ENCODE measurements at places on chromosomes 2 and 18.

GRCh38 chr2:138752197-138752956, 27.8 kb downstream of the NXPH2 start:
- DNase-seq: no peak

DNA sequence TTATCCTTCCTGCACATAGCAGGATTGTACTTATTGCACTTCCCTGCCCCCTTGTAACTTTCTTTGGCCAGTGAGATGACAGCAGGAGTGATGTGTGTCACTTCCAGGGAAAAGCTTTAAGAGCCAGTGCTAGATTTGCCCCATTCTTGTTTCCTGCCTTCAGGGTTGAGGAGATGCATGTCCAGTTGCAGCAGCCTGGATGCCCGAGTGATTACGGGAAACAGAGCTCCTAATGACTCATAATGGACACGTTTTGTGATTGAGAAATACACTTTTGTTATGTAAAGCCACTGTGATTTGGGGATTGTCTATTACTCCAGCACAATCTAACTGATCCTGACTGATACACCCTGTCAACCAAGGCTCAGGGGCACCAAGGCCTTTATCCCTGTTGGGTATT, 5.0 kb upstream of the TET3 start:
- DNase-seq: no peak

GRCh38 chr2:54038835-54039234, 68.0 kb upstream of the PSME4 start:
- no peak for DNase-seq

- no peak for DNase-seq
These were observed 160.8 kb downstream of the ACKR3 start for GRCh38 chr2:236730393-236730792.

- DNase-seq: no peak
These were observed 2.7 kb downstream of the IKZF2 start for GRCh38 chr2:213148572-213149261.
